HCEC 1CT (cell line): ENCODE measurements at places on chromosomes 6 and 20.

GRCh38 chr6:138289739-138290138, 71.4 kb upstream of the PBOV1 start:
- no peak for DNase-seq

- DNase-seq = no peak
These were observed 48.3 kb downstream of the OGFRL1 start for GRCh38 chr6:71336901-71337300.

GRCh38 chr6:109304284-109305015, 77.8 kb downstream of the CD164 start:
- DNase-seq = no peak

DNA sequence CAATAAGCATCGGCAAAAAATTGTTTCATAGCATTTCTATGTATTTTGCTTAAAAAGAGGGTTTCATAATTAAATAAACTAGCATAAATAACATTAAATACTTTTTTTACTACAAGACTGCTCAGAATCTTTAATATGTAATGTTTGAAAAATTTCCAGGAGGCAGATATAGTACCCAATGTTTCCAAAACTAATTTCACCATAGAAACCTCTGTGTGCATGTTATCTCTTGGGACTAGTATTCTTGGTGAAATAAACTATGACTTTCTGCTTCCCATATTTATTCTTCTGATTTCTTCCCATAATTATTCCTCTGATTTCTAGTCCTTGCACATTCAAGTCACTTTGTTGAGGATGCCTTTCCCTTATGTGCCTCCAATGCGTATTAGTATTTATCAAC, 94.5 kb downstream of the PTPRK start:
- DNase-seq = no peak

DNA sequence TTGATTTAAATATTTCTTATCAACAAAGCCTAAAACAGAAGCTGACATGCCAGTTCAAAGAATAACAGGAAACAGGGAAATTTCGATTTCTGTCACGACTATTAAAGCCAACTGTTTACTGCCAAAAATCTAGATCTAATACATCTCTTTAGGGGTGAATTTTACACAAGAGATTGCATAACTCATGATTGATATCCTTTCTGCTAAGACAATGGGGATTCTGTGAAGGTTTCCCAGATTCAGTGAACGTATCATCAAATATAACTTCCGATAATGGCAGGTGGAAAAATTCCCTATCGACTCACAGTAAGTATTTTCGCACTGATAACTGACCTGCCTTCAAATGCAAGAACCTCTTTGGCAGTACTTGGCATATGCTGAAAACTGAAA, 42.9 kb downstream of the NHSL1 start:
- no peak for DNase-seq

DNA sequence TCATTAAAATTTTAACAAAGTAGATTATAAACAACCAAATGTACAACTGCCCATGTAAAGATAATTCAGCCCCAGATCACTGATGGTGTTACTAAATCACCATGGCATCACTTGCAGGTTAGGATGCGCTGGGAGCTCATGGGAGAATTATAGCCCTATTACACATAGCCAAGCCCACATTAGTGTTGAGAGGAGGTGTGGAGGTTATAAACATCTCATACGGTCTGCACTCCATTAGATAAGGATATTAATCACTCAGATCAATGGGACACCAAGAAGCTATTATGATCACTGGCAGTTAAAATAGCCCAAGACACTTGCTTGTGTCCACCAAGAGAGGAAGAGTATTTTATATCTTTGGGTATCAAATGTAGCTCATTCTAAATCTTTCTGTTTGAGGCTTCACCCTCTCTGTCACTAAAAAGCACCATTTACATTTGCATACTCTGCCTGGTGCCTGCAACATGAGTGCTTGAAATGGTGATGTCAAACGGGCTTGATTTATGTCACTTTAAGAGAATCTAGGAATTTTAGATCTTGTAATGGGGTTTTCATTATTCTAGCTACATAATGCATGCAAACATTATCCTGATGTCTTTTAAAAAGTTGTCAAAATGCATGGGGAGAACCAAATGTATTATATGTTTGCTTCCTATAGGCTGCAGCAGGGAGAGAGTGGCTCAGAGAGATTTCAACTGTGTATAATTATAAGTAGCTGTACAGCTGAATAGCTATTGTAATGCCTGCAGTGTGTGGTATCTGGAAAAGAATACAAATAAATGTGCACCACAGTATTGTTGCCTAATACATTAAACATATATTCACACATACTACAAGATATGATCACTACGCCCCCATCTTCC, 654.1 kb upstream of the MARCKS start:
- DNase-seq = no peak

- peak; percentile 33 for DNase-seq
These were observed 41.4 kb downstream of the MAP3K7 start for GRCh38 chr6:90545448-90545847.

DNA sequence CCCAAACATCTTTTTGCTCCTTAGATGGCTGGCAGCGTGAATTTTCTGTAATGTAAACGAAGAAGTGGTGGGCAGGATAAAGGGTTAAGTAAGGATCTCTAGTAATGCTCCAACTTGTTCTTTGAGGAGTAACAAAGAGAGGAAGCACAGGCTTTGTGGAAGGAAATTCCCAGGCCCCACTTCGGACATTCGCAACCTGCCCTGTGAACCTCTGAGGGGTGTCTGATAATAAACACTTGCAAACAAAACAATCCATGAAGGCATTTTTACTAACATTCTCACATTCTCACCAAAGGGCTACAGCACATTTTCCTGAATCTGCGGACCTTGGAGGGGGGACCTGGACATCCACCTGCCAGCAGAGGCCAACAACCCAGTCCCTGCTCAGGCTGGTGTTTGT, 25.8 kb upstream of the ADGRF5 start:
- no peak for DNase-seq

DNA sequence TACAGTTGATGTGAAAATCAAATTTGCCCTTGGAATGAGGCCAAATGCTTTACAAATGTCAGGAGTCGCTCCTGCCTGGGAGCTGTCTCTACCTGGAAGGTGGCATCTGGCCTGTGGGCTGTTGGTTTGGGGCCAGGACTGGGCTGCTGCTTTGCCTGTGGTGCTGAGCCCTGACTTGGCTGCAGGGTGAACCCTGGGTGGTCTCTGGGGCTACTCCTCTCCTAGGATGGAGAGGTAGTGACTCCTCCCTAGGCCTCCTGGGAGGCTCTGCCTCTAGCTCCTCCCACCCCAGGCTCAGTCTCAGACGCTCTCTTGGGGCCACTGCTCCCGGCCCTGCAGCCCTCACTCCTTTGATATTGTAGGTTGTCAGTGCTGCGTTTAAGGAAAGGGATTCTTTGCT, 47.5 kb downstream of the EFCAB8 start:
- no peak for DNase-seq

DNA sequence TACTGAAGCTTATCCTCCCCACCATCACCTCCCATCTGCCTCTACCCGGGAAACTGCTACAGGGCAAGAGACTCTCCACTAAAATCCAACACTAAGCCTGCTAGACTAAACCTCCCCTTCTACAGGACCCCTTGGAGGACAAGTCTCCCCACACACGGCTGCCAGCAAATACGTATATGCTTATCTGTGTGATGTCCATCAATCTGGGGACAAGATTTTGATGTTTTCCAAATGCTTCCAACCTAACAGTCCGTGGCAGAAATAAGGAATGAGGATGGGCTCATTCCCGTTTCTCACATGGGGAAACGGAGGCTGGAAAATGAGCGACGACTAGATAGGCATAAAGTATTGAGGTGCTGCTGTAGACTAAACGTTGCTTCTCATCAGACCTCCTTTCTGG, 1.8 kb downstream of the KCNK5 start:
- no peak for DNase-seq

- DNase-seq = no peak
These were observed 76.4 kb downstream of the HIVEP1 start for GRCh38 chr6:12088531-12088930.

DNA sequence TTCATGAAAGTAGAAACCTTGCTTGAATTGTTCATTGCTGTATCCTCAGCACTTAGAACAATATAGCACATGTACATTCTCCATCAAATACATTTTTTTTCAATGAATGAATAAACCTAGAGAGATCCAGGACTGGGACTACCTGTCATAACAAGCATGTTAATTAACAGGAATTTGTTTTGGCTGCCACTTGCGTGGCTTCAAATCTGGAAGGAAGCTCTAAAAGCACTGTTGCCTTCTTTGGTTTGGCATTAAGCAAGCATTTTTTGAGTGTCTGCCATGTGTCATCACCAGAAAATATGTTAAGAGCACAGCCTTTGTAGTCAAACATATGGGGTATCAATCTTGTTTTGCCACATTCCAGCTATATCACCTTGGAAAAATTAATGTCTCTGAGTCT, 131.9 kb upstream of the BACH2 start:
- DNase-seq = no peak

DNA sequence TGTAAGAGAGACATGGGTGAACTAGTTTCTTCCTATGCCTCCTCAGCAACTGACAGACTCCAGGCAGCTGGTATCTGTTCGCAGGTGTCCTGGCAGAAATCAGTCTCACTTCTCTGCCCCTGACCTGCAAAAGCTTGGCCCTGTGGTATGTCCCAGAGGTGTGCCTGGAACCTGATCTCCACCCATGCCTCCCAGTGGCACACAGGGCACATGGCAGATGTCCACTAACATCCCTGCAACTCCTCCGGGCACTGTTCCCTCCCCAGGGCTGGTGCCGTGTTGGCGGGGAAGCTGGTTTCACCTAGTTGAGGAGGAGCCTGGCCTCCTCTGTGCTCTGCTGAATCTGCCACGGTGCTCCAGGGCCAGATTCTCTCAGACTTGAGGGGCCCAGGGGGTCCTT, 123.3 kb upstream of the GGTLC1 start:
- DNase-seq = no peak

DNA sequence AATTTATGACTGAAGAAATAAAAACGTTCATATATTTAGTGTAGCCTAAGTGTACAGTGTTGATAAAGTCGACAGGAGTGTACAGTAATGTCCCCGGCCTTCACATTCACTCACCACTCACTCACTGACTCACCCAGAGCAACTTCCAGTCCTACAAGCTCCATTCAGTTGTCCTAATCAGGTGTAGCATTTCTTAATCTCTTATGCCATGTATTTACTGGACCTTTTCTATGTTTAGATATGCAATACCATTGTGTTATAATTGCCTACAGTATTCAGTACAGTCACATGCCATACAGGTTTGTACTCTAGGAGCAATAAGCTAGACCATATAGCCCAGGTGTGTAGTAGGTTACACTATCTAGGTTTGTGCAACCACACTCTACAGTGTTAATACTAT, 610.2 kb upstream of the NOX3 start:
- no peak for DNase-seq

- DNase-seq = no peak
These were observed 19.0 kb downstream of the VAPB start for GRCh38 chr20:58407966-58408557.

DNA sequence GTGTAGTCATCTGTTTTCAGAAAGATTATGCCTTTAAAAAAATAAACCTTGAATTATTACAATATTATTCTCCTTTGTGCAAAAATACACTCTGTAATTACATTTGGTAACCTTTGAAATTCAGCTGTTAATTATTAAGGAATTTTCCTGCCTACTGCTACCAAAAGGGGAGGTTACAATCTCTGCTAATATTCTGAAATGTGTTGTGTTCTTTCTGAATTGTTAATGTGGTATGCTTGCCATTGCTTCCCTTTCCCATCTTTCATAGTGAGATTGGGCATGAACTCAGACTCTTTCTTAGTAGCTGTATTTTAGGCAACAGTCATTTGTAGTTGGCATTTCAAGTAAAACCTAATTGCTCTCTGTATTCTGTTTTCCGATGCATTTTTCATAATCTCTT, 73.0 kb downstream of the PHF3 start:
- DNase-seq = no peak

DNA sequence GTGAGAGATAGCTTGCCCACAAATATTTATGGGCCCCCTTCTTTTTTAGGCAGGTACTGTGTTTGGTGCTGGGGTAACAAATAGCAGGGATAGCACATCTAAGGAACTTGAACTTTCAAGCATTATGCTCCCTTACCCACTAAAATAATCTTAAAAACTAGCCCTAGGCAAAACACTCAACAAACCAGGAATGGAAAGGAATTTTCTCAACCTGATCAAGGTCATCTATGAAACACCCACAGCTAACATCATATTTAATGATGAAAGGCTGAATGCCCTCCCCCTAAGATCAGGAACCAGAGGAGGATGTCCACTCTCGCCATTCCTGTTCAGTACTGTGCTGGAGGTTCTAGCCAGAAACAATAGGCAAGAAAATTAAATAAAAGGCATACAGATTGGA, 8.7 kb upstream of the SRPK1 start:
- no peak for DNase-seq

DNA sequence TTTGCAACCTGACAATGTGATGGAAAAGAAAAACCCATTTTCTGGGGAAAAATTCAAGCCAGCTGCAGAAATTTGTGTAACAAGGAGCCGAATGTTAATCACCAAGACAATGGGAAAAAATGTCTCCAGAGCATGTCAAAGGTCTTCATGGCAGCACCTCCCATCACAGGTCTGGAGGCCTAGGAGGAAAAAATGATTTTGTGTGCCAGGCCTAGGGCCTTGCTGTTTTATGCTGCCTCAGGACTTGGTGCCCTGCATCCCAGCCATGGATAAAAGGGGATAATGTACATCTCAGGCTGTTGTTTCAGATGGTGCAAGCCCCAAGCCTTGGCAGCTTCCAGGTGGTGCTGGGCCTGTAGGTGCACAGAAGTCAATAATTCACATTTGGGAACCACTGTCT, 747.7 kb downstream of the C6orf118 start:
- DNase-seq = no peak

DNA sequence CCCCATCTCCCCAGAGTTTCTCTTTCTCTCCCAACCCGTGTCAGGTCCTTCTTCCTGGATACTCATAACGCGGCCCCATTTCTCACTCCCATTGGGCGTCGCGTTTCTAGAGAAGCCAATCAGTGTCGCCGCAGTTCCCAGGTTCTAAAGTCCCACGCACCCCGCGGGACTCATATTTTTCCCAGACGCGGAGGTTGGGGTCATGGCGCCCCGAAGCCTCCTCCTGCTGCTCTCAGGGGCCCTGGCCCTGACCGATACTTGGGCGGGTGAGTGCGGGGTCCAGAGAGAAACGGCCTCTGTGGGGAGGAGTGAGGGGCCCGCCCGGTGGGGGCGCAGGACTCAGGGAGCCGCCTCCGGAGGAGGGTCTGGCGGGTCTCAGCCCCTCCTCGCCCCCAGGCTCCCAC, at the start of gene HLA-F:
TSS of gene HLA-F (plus strand) at position 173 of the 404 bp plus-strand sequence. CDS start at position 203, 30 bp downstream.
- peak; percentile 56 for DNase-seq

- DNase-seq = no peak
These were observed 21.7 kb downstream of the KIAA1755 start for GRCh38 chr20:38238829-38239228.

GRCh38 chr6:85483846-85484245, 34.0 kb downstream of the NT5E start:
- no peak for DNase-seq

GRCh38 chr6:142240179-142240578, 61.6 kb upstream of the ADGRG6 start:
- DNase-seq = no peak
